Retinal pigment epithelial cell (primary cell): ENCODE measurements at places on chromosomes 3 and 15.

DNA sequence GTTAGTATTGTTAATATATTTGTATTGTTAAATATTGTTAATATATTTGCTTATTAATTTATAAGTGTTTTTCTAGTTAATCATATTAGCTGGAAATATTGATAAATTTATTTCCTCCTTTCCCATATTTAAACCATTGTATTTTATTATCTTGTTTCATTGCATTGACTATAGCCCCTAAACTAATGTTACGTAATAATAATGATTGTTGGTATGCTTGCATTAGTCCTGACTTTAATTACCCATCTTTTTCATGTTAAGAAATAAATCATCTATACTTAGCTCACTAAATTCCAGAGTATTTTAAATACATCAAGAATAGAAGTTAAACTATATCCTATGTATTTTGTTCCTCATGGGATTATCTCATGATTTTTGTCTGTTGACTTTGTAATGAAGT lies 368.2 kb downstream of the LSAMP start:
- DNase-seq: no peak

GRCh38 chr15:94029495-94029894 lies 201.9 kb upstream of the MCTP2 start:
- no peak for DNase-seq

- no peak for DNase-seq
These were observed 1059.0 kb downstream of the TUSC7 start for GRCh38 chr3:117768581-117768980.

DNA sequence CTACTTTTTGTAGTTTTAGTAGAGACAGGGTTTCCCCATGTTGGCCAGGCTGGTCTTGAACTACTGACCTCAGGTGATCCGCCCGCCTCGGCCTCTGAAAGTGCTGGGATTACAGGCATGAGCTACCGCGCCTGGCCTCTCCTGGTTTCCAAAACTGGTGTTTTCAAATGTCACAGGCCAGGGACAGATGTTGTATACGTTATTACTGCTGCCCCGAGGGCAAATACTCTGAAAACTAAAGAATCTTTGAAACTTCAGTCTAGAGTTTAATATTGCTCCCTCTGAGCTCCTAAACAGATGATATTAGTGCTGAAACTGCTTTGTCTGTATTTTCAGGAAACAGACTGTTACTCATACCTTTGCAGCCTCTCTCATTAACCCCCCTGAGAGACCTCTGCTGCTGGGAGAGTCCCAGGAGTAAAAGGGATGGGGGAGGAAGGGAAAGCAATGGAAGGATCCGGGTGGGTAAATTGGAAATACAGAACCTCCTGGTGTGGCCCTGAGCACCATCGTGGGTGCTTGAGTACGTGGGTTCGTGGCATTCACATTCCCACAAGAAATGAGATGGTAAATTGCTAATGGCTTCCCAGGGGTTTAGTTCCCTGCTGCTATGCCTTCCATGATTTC lies 96.3 kb upstream of the IGF1R start:
- no peak for DNase-seq

- no peak for DNase-seq
These were observed 1.1 kb downstream of the RBSN start for GRCh38 chr3:15097891-15098290.

DNA sequence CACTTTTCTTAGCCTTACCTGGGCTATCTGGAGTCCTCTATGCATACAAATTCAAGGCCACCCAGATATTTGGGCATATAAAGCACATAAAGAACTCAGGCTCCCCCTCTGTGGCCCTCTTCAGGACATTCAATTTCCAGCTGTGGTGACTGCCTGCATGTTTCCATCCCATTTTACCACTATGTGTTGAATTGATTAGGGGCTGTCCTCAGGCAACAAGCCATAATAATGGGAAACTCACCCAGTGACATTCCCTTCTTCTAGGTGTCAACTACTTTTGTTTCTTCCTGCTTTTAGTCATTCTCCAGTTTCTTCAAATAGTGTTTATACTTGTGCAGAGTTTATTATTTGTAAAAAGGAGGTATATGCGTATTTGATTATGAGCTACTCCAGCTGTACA lies 18.0 kb downstream of the NRG4 start:
- DNase-seq: no peak

DNA sequence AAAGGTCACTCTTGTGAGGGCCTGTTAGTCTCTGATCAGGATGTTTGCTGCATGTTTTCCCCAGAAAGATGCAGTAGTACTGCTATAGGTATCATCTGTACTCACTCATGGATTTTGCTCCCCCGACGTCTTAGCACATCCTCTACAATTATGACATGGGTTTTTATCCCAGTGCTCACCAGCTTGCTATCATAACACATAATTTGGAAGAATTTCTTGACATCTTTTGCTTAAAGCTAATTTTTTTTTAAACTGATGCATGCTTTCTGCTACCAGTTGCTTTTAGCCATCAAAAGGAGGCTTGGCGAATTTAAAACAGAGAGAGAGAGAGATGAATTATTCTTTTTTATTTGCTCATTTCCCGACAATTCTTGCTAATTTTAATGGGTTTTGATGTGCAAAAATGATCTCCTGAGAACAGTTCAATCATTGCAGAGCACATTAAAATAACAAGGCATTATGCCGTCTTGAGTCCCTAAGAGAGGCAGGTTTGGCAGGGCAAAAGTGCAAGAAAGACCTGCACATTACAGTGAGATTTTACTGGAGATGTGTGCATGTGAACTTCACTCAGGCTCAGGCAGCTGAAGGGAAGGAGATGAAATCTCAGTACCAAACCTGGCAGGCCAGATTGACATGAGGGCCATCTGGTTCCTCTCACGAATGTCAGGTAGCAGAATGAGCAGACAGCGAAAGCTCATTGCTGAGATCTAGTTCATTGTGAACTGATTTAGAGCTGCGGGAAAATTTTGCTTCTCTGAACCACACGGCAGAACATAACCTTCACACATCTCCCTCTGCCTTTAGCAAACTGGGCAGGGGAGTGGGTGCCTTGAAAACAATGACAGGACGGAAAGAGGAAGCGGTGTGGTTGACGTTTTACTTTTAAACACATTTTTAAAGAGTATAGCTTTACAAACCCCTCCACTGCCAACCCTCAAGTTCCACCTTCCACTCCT lies 25.9 kb upstream of the GOLGA8B start:
- no peak for DNase-seq

DNA sequence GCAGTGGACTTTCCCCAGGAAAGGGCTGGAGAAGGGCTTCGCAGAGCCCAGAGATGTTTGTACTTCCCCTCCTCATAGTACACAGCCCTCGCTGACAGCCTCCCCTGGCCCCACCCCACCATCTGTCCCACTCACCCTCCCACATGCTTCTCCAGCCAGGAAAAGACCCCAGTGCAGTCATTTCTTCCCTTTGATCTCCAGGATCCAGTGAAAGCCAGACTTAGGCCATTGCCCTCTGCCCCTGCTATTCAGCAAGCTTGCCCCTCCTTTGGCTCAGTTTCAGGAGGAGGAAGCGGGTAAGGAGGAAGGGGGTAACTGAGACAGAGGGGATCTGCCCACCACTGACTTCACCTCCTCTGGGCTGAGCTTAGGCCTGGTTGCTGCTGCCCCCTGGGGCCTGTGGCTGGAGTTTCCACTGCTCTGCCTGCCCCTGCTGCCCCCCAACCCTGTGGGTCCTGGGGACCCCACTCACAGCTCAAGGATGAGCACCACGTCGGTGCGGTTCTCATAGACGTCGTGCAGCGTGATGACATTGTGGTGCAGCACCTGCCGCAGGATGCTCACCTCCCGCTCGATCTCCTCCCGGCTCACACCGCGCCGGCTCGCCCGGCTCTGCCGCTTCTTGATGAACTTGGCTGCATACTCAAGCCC lies 63.1 kb downstream of the DAPK2 start:
- no peak for DNase-seq

DNA sequence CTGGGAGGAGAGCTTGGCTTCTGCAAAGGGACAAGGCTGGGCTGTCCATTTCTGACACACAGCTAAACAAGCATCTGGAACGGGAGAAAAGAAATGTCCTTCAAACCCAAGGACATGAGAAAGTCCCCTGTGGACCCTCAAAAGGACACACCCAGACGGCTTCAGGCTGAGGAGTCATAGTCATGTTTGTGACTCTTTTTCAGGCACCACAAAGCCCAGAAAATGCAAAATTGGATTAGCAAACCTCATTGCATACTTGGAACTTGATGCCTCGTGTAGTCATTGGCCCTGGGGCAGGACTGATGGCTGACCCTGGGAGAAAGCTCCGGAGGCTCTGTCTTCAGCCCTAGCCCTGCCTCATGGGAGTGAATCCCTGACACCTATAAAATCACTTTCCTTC lies 21.5 kb downstream of the FAM174B start:
- DNase-seq: no peak

DNA sequence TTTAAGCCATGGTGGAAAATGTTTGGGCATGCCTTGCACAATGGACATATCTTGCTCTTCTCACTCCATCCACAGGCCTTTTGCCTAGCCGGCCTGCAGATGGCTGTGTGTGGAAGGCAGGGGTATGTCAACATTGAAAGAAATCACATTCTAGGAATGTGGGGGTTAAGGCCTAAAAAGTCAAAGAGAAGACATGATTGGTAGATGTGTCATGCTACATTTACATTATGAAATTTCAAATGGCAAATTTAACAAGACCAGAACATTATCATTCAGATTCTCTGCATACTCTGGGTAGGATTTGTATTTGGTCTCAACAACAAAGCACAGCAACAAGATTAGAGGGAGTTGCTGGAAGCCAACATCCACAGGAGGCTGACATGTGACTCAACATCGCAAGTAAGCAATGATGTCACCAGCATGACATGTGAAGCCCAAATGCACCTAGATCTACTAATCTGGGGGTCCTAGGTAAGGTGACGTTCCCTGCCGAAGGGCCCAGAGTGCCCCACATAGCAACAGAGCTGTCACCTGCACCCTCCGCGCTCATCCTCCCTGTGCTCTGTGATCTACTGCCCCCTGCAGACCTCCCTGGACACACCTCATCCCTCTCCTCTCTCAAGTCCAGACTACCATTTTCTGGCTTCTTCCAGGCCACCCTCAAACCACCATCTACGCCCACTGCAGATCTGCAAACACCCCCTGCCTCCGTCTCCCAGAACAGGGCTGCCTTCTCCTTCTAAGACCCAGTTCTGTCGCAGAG lies 39.4 kb downstream of the CLDN18 start:
- DNase-seq: peak; percentile 23

- DNase-seq: no peak
These were observed 263.2 kb upstream of the TGFBR2 start for GRCh38 chr3:30343067-30343831.

- no peak for DNase-seq
These were observed 12.0 kb upstream of the FGD5 start for GRCh38 chr3:14806641-14807263.

GRCh38 chr3:40313975-40314860 lies 4.7 kb downstream of the EIF1B start:
- no peak for DNase-seq

DNA sequence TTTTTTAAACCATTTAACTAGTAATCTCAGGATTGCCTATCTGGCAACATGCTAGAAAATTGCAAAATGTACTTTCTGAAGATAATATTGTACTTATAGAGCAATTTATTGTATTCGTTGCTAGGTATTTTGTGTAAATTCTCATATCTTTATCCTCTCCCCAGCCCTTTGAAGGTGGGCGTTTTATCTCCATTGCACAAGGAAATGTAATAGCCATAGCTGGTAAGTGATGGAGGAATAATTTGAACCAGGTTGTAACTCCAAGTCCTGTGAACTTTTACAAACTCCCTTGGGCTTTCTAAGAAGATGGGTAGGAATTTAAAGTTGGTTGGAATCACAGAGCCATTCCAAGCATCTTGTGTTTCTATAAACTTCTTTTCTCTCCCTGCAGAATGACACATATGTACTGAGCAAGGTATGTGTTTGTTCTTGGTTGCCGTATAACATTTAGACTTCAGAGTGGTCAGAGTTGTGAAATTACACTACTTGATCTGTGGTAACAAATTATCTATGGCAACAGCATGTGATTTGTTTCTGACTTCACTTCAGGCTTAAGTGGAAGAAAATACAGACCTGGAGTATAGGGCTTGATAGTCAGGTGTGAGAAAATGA lies 170.9 kb downstream of the AKAP13 start:
- no peak for DNase-seq

- DNase-seq: no peak
These were observed 284.4 kb downstream of the SHQ1 start for GRCh38 chr3:72563690-72564370.

GRCh38 chr15:90572893-90573292 lies 43.2 kb downstream of the CRTC3 start:
- DNase-seq: no peak

GRCh38 chr3:165195241-165195639 lies 944 bp downstream of the SLITRK3 start:
- no peak for DNase-seq

DNA sequence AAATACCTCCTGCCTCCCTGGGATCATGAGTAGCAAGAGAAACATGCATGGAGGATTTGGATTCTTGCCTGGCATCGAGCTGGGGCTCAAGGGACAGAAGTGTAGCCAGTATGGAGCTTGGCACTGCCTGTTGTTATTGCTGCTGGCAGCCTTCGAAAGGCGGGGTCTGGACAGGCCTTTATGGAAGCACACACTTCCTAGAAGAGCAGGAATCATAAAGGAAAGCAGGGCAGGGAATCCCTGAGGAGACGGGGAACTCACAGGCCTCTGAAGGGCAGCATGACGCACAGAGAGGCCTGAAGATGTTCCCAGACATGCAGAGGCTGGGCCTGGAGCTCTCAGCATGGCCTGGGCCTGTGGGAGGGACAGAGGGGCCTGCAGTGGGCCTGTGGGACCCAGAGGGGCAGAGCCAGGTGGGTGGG lies 18.6 kb upstream of the SLC41A3 start:
- no peak for DNase-seq

DNA sequence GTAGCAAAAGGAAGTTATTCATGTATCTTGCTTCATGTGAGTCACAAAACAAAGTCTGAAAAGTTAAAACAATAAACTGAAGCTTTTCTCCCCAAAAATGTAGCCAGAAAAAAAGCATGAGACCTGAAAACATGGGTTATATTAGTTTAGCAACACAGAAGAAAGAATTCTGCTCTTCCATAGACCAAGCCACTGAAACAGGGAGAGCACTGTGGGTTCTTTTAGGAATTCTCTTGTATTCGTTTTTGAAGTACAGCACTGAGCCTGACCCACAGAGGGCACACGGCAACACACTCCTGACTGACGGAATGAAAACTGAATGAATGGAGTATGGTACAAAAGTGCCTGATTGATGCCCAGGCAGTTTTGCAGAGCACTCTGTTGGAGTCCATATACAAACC lies 66.6 kb downstream of the TM4SF4 start:
- DNase-seq: no peak
